GM23338 (cell line): ENCODE measurements at places on chromosomes 3 and 15. TPM values are rescaled to one million over a fixed set of nuclear protein-coding genes. Genes with fewer than 3 reads are reported as not detected.

The CTDSPL2 gene
- 71.7 and 86.2 TPM in 2 replicates for total RNA-seq

The TRIP4 gene
- 9.8 and 10.3 TPM in 2 replicates for total RNA-seq

The IDH3A gene
- total RNA-seq = 40.5 and 41.6 TPM in 2 replicates

The STX19 gene
- total RNA-seq = not detected in 2 replicates

GRCh38 chr15:49044002-49044401, 2.2 kb downstream of the SECISBP2L start:
- no peak for DNase-seq

DNA sequence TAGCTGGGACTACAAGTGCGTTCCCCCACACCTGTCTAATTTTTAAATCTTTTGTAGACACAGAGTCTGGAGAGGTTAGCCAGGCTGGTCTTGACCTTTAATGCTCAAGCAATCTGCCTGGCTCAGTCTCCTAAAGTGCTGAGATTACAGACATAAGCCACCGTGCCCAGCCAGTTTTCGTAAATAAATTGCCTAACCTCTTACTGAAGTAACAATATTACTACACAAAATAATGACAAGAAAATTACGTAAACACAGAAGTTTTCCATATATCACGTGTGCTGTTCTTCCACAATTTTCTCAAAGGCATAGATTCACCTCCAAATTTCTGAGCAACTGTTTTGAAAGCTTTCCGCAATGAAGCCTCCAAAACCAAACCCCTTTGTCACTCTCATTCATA, 58.1 kb upstream of the PROK2 start:
- no peak for DNase-seq

- DNase-seq = no peak
These were observed 37.7 kb upstream of the PRR20G start for GRCh38 chr3:127325629-127325961.

- no peak for DNase-seq
These were observed 52.1 kb upstream of the TLE3 start for GRCh38 chr15:70149667-70150404.

- peak; percentile 68 for DNase-seq
These were observed 101.2 kb downstream of the SMAD6 start for GRCh38 chr15:66803182-66803729.

GRCh38 chr3:195893044-195893395, 15.3 kb downstream of the TNK2 start:
- no peak for DNase-seq

DNA sequence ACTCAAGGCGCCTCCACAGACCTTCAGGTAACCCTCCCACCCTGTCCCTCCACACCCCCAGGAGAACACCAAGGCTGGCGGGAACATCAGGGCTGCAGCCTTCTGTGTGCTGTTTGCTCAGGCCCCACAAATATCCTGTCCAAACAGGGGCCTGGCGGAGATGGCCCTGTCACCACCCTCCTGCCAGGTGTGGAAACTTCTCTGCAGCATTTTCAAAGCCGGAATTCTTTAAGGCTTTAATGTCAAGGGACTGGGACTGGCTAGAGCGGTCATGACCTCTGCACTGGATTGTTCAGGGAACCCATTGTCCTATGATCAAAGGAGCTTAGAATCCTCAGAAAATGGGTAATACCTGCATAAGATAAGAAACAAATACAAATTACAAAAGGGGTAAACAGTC, 46.6 kb downstream of the FBLN2 start:
- DNase-seq = peak; percentile 9

- DNase-seq = peak; percentile 91
These were observed 744.7 kb downstream of the EPHA3 start for GRCh38 chr3:89851974-89852621.

- DNase-seq = no peak
These were observed 44.0 kb upstream of the IREB2 start for GRCh38 chr15:78394026-78394425.

- no peak for DNase-seq
These were observed 4.9 kb upstream of the PLXND1 start for GRCh38 chr3:129611446-129611800.

DNA sequence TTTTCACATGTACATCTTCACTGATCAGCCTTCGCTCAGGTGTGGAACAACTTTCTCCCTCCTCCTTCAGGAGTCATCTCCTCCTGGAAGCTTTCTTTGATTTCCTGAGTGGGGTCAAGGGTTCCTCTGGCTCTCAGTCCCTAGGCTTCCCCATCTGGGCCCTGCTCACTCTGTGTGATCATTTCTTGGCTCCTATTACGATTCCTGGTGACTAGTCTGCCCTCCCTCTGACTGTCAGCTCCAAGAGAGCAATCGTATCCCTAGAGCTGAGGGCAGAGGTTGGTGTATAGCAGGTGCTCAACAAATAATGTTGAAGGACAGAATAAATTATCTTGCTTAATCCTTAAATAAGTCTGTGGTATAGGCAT, 15.3 kb upstream of the PRKCD start:
- DNase-seq = no peak

DNA sequence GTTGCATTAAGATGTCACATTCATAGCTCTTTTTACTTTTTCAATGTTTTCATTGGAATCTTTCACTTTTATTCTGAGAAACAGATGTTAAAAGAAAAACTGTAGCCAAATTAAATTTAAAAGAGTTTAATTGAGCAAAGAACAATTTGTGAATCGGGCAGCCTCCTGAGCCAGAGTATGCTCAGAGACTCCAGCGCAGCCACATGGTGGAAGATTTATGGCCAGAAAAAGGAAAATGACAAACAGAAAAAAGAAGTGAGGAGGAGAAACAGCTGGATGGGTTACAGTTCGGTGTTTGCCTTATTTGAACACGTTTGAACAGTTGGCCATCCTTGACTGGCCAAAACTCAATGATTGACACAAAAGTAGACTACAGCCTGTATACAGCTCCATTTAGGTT, 33.8 kb upstream of the RAB11A start:
- no peak for DNase-seq

GRCh38 chr3:155604126-155604525, 140.7 kb downstream of the PLCH1 start:
- no peak for DNase-seq
